NCI-H187 treated with DMSO at 0.1 percent for 48 hours (cell line): ENCODE measurements at places on chromosomes 11 and 22.

DNA sequence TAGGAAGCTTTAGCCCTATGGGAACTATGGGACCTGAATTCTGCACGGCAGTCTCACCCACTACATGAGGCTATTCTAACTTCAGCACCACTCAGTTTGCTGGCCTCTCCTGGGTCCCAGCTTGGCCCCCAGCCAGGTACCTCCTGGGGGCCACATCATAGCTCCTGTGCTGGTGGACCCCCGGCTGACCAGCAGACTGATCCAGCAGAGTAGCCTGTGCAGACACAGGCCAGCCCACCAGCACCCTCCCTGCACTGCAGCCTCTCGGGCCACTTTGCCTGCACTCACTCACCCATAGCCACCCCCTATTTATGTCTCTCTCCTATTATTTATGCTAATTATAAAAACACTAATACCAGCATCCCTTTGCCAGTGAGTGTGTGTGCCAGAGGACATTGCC is 1.2 kb upstream of the OR10AG1 start:
- DNase-seq: no peak

GRCh38 chr11:43895601-43896000 is 15.0 kb downstream of the ALKBH3 start:
- DNase-seq: no peak

DNA sequence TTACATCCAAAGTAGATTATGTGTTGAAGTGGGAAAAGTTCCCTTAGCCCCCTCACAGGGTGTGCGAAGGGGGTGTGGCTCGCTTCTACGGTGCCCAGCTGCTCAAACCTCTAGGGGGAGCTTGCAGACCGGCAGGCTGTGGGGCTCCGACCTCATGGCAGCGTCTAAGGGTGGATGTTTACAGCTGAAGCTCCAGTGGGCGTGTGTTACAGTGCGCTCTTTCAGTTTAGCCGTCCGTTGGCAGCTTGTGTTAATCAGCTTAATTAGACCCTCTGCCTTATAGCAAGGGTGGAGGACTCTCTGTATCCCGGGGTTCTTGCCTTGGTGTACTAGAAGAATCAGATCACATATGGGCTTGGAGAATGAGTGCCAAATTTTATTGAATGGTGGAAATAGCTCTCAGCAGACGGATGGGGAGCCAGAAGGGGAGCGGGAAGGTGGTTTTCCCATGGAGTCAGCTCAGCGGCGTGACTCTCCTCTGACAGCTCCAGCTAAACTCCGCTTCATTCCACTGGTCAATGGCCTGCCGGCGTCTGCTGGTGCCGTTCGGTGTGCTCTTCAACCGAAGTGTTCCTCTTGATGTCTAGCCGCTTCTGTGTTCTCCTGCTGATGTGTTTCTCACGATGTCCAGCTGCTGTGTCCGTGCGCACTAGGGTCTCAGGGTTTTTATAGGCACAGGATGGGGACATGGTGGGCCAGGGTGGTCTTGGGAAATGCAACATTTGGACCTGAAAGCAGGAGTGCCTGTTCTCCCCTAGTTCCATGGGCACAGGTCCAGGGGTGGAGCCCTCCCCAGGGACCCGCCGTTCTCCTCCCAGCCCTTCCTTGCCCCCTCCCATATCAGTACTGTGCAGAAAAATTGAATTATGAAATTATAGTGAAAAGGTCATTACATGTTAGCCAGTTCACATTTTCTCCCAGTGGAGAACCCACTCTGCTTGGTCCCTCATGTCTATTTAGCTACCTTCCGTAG is 28.6 kb upstream of the OR10G7 start:
- DNase-seq: no peak

- DNase-seq: no peak
Measured at GRCh38 chr11:6526411-6527135, 29.5 kb downstream of the DNHD1 start.

DNA sequence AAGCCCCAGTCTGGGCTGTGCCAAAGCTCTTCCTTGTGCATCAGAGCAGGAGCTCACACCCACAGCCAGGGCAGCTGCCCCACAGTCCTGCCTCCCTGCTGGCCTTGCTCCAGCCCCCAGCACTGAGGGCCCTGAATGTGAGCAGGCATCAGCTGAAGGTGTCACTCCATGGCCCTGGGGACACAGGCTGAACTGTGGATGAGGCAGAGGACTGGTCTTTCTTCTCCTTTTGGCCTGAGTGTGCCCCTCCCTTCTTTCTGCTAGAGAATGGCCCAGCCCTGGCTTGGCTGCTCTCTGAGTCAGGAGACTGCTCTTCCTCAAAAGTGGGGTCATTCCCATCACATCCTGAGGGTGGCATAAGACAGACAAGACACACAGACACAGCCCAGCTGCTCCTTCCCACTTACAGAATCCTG is 16.2 kb downstream of the OTOG start:
- no peak for DNase-seq

DNA sequence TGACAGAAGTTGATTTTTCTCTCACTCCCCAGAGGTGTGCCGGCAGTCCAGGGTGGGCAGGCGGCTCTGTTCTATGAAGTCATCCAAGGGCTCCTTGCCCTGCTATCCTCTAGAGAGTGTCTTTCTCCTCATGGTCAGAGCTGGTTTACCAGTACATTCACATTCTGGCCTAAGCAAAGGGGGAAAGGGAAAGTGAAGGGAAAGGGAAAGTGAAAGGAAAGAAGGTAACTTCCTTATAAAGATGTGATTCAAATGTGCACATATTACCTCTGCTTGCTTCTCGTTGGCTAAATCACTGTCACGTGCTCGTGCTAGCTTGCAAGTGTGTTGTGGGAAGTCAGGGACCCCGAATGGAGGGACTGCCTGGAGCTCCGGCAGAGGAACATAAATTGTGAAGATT is 2.9 kb upstream of the HTATIP2 start:
- no peak for DNase-seq

GRCh38 chr11:123429913-123430720 is at the start of gene GRAMD1B:
GRAMD1B (plus strand) TSS chr11:123430269; CDS start chr11:123430793, 524 bp downstream.
- DNase-seq: no peak

GRCh38 chr11:72739240-72740059 is 12.8 kb downstream of the ARAP1 start:
- no peak for DNase-seq

- DNase-seq: no peak
Measured at GRCh38 chr11:67615728-67616430, 9.1 kb downstream of the NDUFV1 start.

- DNase-seq: no peak
Measured at GRCh38 chr22:35987487-35987886, 41.1 kb downstream of the RBFOX2 start.

DNA sequence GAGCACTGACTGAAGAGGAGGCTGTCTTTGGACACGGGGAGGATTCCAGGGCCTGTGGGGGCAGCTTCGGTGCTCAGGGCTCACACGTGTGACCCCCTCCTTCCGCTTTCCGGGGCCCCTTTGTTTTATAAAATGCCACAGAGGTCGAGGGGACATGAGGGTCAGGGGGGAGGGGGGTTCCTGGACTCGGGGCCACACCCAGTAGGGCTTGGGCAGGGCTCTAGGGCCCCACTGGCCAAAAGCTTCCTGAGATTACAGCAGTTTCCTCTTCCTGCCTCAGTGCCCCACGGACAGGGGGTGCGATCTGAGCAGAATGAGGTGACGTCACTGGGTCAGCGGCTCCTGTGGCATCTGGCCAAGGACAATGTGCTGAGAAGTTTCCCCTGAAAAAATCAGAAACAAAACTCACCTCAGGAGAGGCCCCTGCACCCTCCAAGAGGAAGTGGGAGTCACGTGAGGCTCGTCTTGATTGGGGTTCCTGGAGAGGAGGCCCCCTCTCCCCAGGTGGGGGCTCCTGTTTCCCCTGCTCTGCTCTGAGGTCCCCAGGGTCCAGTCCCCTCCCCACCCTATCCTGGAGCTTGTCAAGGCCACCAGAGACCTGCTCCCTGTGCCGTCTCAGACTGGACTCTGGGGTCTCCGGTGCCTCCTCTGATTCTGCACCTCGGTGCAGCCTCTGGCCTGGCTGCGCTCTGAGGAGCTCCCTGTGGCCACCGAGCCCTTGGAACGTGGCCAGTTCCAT is 6.4 kb upstream of the IFITM3 start:
- no peak for DNase-seq

DNA sequence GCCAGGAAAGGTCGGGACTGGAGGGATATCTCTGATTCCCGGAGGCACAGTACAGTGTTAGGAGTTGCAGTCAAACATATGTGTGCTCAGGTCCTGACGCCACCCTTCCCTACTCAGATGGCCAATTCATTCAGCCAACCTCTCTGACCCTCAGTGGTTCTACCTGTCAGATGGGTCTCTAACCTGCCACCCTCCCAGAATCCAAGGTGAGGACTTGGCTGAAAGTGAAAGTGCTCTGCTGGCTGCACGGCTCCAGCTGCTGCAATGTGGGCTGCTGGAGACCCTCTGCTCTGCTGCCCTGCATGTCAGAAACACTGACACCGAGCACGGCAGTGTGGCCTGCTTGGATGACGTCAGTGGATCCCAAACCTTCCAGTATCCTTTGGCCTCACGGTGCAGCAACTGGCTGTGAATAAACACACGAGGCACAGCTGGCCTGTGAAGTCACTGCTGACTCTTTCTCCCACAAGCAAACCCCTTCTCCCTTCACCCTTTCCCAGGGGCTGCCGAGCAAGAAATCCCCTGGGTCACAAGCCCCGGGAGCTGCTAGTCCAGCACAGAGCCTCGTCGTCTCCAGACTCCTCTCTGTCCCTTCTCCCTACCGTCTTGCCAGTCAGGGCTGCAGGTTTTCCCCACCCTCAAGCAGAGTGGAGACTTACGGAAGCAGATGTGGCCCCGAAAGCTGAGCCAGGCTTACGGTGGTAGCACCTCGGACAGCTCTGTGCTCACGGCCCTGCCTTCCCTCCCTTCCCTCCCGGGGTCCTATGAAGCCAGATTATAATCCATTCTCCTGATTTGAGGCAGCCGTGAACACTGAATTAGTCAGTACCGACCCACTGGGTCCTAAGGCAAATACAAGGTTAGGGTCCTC is 24.3 kb downstream of the KIAA0930 start:
- DNase-seq: no peak

DNA sequence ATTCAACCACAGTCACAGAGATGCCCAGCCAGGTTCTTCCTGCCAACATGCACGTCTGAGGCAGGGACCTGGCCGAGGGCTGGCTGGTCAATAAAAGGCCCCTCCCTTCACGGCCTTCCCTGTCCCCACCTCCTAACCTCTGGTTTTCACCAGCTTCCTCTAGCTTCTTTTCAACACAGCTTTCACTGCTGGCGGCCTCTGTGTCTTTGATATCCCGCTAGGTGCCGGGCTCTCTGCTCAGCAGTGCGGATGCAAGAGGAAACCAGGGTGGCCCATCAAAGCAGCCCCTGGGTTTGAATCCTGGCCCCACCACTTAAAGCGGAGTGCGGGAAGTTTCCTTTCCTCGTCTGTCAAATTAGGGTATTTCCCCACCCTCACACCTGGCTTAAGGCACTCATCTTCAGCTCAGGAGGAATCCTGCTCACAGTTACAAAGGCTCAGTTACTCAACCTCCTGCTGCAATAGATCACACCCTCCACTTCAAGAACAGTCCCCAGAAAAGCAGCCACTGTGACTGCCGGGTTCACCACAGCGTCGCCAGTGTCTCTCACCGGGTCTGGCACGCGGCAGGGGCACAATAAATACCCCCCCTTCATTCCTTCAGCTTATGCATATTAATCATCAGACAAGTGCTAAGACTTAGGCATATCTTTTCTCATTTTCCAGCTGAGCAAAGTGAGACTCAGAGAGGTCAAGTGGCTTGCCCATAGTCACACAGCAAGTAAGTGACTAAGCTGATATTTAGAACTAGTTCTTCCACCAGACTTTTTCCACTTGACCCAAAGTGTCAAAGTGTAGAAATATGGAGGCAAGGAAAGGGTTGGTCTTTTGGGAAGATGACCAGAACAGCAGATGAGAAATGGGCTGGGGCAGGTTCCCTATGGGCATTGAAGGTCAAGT is 45.7 kb downstream of the TXN2 start:
- DNase-seq: peak; percentile 55

GRCh38 chr22:38923463-38924346 is 33.7 kb upstream of the APOBEC3A start:
- DNase-seq: peak; percentile 51

GRCh38 chr11:68933605-68934320 is 30.1 kb downstream of the IGHMBP2 start:
- DNase-seq: no peak

- DNase-seq: no peak
Measured at GRCh38 chr11:14642873-14643696, 519 bp upstream of the PDE3B start.

GRCh38 chr11:116721988-116722387 is 50.8 kb downstream of the BUD13 start:
- DNase-seq: no peak

- peak; percentile 57 for DNase-seq
Measured at GRCh38 chr22:33842421-33843094, 77.7 kb downstream of the LARGE1 start.

DNA sequence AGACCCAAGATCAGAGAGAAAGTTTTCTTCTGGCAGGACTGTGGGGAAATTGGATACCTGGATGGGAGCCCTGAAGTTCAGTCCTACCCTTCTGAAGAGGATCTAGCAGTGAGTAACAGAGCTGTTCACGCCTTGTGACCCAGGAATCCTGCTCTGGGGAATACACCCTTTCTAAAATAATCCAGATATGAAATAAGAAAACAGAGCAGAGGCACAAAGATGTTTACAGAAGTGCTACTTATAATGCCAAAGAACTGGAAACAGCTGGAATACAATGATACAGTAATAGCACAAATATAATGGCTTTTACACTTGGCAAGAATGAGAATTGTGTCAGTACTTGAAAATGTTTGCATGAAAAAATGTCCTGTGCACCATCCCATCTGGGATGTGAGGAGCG is 304.0 kb upstream of the NARS2 start:
- DNase-seq: no peak

- DNase-seq: no peak
Measured at GRCh38 chr11:104067534-104067933, 31.1 kb downstream of the DDI1 start.

GRCh38 chr11:126192361-126192760 is 19.1 kb downstream of the RPUSD4 start:
- DNase-seq: no peak

DNA sequence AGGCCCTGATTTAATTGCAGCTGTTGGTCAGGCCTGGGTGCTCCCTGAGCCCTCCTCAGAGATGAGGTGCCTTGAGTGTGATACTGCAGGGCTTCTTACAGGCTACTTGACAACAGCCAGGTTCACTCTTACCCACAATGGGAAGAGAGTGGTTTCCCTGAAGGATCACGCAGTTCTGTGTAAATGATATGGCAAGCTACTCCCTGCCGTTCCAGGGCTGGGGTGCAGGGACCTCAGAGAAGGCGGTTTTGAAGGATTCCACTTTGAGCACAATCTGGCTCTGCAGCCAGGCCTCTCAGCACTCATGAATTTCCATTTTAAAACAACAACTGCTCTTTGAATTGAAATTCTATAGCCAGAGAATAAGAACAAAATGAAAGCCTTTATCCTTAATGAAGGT is 92.9 kb downstream of the SLC17A6 start:
- peak; percentile 96 for DNase-seq

DNA sequence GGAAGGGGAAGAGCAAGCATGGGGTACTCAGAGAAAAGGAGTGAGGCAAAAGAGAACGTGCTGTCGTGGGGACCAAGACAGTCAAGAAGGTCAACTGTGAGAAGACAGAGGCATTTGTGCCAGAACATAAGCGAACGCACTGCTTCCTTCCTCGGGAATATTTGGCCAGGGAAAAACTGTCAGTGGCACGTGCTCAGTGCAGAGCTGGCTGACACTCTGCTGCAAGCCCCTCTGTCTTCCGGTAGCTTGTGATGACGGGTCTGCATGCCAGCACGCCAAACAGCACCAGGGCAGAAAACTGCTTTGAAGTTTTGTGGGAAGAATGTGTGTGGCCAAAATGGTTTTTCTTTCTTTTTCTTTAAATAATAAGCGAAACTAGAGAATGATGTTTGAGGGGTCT is 60.6 kb downstream of the SMCO4 start:
- no peak for DNase-seq
